Stimulated activated CD4-positive, alpha-beta T cell treated with anti-CD3 and anti-CD28 coated beads, Interleukin-2, amount 100 ng/mL, for 4 hours (primary cell): ENCODE measurements at places on chromosomes 13 and 19.
A peak's percentile ranks its signal among the peaks of the same experiment; 100 is the strongest.

GRCh38 chr13:113351514-113352026, 12.4 kb downstream of the GRTP1 start:
- DNase-seq = no peak

DNA sequence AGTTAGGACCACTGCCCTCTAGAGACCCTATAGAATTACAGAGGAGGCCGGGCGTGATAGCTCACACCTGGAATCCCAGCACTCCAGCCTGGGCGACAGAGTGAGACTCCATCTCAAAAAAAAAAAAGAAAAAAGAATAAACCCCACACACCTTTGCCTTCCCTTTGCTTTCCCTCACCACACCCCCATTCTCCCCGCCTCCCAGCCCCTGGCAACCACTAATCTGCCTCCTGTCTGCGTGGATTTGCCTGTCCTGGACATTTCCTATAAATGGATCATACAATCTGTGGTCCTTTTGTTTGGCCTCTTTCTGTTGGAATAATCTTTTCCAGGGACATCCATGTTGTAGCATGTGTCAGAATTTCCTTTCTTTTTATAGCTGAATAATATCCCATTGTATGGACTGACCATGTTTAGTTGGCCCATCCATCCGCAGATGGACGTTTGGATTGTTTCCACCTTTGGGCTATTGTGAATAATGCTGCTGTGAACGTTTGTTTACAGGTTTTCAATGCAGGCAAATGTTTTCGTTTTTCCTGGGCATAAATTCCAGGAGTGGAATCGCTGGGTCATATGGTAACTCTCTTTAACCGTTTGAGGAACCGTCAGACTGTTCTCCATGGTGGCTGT, 15.3 kb downstream of the NACC1 start:
- no peak for DNase-seq

GRCh38 chr13:110471833-110472162, 89.7 kb downstream of the RAB20 start:
- no peak for DNase-seq

DNA sequence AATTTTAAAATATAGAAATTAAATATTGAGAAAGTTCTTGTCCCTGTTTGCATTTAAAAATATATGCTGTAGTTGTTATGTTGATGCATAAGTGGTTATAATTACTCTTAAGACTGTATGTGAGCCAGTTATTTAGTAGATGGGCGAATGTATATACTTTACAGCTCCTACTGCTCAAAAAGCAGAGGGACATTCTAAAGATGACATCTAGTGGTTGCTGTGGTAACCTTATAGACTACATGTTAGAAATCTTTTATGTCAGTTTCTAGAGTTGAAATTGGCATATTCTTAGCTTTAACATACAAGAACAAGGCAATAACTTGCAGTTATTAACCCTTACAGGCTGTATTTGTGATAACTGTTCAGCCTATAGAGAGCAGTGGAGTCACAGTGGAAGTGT, 160.5 kb downstream of the OLFM4 start:
- no peak for DNase-seq

GRCh38 chr19:16778796-16779411, 50.3 kb upstream of the SIN3B start:
- DNase-seq = peak; percentile 9

- no peak for DNase-seq
Observed at GRCh38 chr19:56294549-56294948, 20.1 kb downstream of the ZSCAN5A start.

GRCh38 chr19:10001899-10002298, 8.4 kb downstream of the COL5A3 start:
- DNase-seq = no peak
